Stimulated activated naive CD8-positive, alpha-beta T cell treated with anti-CD3 and anti-CD28 coated beads, Interleukin-15, Interleukin-2, amounts not matched to agents 100 U/mL and 50 U/mL, for 24 hours (primary cell): ENCODE measurements at places on chromosomes 4 and X.

GRCh38 chr4:122781486-122781885, 45.1 kb upstream of the FGF2 start:
- DNase-seq: no peak

- DNase-seq: no peak
Measured at GRCh38 chr4:6324461-6324998, 54.9 kb downstream of the WFS1 start.

- DNase-seq: no peak
Measured at GRCh38 chrX:6558979-6559378, 24.1 kb upstream of the VCX3A start.

DNA sequence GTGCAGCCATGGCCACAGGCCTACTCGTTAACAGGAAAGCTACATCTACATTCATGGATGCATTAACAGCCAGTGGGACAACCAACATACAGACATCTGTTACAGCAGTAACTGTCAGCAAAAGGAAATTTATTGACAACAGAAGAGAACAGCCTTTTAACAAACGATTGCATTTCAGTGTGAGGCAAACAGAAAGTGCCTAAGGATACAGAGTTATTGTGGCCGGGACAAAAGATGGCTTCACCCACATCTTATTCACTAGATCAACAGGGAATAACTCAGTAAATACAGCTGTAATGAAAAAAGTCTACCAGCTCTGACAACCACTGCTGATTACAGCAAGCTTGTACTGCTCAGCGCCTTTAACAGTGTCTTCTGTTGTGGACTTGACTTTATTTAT, 61.5 kb upstream of the TBL1X start:
- no peak for DNase-seq

DNA sequence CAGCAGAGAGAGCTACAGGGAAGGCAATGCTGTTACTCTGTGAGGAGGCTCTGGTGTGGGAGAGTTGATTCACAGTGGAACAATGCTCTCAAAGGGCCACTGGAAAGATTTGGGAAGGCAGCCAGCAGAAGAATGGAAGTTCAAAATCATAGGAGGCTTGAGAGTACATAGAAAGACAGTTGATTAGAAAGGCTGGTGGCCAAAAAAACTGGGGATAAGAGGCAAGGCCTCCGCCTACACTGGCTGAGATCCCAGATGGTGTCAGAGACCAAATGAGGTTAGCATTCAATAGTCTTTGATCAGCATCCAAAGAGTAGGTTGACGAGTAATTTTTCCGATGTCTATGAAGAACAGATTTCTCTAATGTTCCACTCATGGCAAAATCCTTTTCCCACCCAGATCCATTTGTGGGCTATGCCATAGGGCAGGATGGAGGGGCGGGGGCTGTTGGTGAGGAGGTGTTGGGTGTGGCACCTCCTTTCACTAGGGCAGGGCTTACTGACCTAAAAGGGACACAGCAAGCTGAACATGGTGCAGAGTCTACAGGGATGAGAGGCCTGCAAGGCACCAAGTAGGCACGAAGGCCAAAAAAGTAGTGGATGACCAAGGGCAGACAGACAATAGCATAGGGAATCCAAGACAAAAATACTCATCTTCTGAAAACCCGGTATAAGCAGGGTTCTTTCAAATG, 15.1 kb downstream of the TEC start:
- no peak for DNase-seq

GRCh38 chr4:1058198-1058996, 47.0 kb downstream of the FGFRL1 start:
- no peak for DNase-seq

GRCh38 chrX:47662144-47662657, 3.2 kb upstream of the UXT start:
- DNase-seq: peak; percentile 54

- DNase-seq: no peak
Measured at GRCh38 chr4:111652986-111653385, 492.3 kb upstream of the FAM241A start.

DNA sequence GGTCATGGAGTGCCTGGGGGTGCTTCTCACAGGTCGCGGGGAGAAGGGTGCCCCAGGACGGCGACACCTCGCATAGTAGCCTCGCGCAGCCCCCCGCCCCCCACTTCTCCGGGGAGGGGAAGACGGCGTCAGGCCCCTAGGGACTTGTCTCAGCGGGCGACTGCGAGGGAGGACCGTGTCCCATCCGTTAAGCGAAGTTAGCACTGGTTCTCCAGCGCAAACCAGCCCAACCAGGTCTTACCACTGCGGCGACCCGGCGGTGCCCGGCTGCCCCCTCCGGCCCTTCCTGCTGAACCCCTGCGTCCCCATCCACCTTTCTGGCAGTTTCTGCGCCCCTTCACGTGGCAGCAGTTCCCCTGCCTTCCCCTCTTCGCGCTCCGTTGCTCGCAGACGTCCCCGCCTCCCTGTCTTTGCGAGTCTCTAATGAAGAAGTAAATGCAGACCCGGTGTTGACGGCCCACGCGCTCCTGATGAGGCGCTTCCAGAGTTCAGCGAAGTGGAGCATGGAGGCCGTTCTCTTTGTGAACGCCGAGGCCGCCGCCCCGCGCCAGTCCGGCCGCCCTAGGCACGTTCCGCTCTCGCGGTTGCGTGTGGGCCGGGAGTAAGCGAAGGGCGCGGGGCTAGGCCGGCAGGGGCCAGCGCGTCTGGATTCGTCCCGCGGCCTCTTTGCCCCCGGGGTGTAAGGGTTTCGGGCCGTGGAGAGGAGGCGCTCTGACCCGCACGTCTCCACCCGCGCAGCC, 3.0 kb downstream of the SLIT2 start:
- no peak for DNase-seq

DNA sequence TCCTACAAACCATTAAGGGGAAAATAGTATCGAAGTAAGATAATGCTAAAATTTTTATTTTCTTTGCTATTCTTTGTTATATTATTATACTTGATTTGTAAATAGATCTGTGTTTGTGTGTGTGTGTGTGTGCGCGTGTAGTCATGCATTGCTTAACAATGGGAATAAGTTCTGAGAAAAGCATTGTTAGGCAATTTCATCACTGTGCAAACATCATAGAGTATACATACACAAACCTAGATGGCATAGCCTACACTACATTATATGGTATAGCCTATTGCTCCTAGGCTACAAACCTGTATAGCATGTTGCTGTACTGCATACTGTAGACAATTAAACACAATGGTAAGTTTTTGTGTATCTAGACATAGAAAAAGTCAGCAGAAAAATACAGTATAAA, 17.1 kb downstream of the MTTP start:
- no peak for DNase-seq

- DNase-seq: no peak
Measured at GRCh38 chr4:18155067-18156041, 133.8 kb upstream of the LCORL start.

GRCh38 chr4:139921429-139922184, 232.4 kb downstream of the MAML3 start:
- DNase-seq: no peak

DNA sequence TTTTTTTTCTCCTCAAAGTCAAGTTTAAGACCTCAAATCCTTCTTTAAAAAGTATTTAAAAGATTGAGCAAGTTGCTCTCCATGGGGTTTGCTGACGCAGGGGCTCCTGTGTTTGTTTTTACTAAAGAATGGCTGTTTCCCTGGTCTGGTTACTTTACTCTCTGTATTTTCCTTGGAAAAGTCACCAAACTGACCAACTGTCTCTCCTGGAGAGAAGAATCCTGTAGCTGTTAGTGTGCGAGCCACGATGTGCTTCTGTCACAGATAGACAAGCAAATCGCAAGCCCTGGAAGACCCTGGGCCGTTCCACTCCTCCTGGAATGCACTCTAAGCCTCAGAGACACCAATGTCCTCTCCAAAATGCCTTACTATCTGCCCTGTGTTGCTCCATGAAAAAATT, 212.1 kb downstream of the CHIC2 start:
- no peak for DNase-seq

GRCh38 chr4:77084019-77084639, 8.3 kb upstream of the CCNI start:
- DNase-seq: no peak

- DNase-seq: no peak
Measured at GRCh38 chrX:101460669-101461068, 24.6 kb upstream of the ARMCX4 start.

DNA sequence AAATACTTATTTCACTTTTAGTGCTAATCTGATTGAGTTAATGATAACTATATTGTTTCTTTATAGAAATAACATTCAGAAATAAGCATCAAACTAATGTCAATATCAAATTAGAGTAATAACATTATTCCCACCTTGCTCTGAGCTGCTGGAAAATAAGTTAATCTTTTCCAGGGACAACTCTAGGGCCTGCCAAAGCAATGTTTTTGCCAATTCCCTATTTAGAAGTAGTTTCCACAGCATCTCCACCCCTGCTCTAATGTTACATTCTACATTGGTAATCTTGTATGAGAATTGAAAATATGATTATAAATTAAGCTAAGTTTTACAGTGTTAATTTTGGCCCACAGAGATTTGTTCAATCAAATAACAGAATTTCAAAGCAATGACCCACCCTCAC, 68.3 kb downstream of the REELD1 start:
- no peak for DNase-seq

GRCh38 chrX:3450881-3451570, 104.6 kb upstream of the MXRA5 start:
- DNase-seq: no peak

DNA sequence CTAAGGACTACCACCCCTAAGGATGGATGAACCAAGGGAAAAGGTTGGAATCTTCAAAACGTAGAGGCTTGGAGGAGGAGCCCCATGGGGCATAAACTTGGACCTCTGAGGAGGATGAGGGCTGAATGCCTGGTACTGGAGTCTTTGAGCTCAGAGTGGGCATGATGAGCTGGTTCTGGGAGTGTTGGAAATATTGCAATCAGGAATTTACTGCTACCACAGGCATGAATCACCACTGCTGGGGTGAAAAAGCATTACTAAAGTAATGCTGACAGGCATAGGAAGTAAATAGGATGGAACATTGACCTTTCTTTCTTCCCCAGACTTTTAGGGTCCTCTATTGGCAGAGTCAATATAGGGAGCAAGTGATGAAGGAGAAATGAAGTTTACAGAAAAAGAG, 105.8 kb upstream of the RPS6KA3 start:
- no peak for DNase-seq
